ENCODE measurements at places on chromosomes 12 and 14.

GRCh38 chr14:77088219-77088618, 9.8 kb upstream of the CIPC start:
- no peaks in the 10 kb centered on the region for H3K27me3 ChIP-seq
- H3K4me3 ChIP-seq = no peak overlapping the region
- no peak overlapping the region for H3K27ac ChIP-seq
- DNase-seq = no peak

- peaks cover 17% of the 10 kb centered on the region for H3K4me1 ChIP-seq
- H3K4me3 ChIP-seq = no peak overlapping the region
- no peak overlapping the region for H3K27ac ChIP-seq
- peak; percentile 36 for DNase-seq
Observed at GRCh38 chr12:52004042-52004648, 2.6 kb upstream of the TAMALIN start.

DNA sequence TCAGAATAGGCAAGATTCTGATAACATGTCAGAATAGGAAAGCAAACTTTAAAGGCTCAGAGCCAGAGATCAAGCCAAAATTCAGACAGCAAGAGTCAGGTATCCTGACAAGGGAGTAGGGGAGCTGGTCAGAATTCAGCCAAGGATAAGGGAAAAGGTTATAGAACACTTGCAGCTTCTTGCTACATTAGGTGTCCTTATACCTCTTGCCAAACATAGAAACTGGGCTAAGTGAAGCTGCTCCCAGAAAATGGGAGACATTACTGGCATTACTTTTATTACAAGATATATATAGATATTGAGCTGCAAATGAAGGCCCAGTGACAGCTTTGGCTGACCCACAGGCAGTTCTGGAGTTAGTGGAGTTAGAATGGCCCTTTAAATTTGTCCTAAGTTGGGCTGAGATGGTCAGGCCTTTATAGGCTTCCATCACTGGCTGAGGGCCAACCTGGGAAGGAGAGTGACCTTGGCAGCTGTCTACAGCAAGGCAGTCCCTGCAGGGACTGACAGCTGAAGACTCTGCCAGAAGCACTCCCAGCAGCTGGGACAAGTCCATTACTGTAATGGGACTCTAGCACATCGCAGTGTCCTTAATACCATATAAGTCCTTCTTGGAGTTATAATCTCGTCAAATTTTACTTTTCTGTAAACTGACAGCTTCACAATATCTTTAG, 83.0 kb downstream of the LRRC9 start:
- H3K36me3 ChIP-seq = no peaks in the 10 kb centered on the region
- no peak for DNase-seq
- H3K27me3 ChIP-seq = peaks cover 3% of the 10 kb centered on the region
- no peaks in the 10 kb centered on the region for H3K4me1 ChIP-seq

DNA sequence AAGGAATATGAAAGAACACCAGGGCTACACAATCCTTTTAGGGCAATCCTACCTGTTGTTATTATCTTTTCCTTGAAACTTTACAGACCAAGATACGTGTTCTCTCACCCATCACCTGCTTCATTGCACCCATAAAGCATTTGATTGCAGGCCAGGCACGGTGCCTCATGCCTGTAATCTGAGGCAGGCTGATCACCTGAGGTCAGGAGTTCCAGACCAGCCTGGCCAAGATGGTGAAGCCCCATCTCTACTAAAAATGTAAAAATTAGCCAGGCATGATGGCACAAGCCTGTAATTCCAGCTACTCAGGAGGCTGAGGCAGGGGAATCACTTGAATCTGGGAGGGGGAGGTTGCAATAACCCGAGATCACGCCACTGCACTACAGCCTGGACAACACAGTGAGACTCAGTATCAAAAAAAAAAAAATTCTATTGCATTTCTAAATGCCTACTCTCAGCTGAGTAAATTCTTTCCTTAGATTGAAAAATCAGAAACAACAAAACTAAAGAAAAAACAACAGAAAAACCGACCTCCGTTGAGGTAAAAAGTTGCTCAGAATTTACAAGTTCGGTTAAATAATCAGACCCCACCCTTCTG, 183.7 kb upstream of the TMEM132C start:
- no peaks in the 10 kb centered on the region for H3K27me3 ChIP-seq
- H3K36me3 ChIP-seq = no peaks in the 10 kb centered on the region
- H3K4me3 ChIP-seq = no peak overlapping the region
- no peak overlapping the region for H3K27ac ChIP-seq
- DNase-seq = peak; percentile 13

GRCh38 chr14:98259881-98260280, 1012.1 kb downstream of the BCL11B start:
- DNase-seq = no peak
- no peak overlapping the region for H3K4me3 ChIP-seq
- no peaks in the 10 kb centered on the region for H3K27me3 ChIP-seq
- H3K27ac ChIP-seq = no peak overlapping the region
- H3K4me1 ChIP-seq = no peaks in the 10 kb centered on the region

GRCh38 chr14:70821584-70822529, 12.5 kb upstream of the MAP3K9 start:
- H3K4me1 ChIP-seq = peaks cover 12% of the 10 kb centered on the region
- H3K27me3 ChIP-seq = peaks cover 9% of the 10 kb centered on the region

- no peak overlapping the region for H3K4me3 ChIP-seq
- DNase-seq = no peak
- no peaks in the 10 kb centered on the region for H3K27me3 ChIP-seq
- H3K4me1 ChIP-seq = no peaks in the 10 kb centered on the region
- no peak overlapping the region for H3K27ac ChIP-seq
- H3K36me3 ChIP-seq = no peaks in the 10 kb centered on the region
Observed at GRCh38 chr14:52602131-52602530, 49.5 kb downstream of the GPR137C start.

DNA sequence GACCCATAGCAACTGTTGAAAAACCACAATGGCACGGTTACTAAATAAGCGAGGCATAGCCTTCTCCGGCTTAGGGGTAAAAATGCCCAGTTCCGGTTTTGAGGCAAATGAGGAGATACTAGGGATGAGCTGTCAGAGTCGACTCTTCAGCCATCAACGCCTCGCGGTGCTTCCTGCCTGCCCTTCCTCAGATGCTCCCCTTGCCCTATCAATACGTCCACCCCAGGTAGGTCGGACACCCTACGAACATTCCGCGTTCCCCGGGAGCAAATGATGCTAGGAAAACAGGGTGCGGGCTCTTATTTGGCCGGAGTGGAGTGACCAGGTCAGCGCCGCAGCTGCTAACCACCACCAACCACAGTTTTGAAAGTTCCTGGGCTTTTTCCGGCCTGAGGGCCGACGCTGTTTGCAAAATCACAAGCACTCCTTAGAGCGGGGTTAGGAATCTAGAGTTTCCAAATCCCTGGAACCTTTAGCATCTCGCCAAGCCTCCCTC, 1.2 kb downstream of the SRSF9 start:
- H3K27ac ChIP-seq = peak overlapping the region; percentile 86
- H3K4me3 ChIP-seq = peak overlapping the region; percentile 94
- H3K36me3 ChIP-seq = peaks cover 24% of the 10 kb centered on the region
- peaks cover 31% of the 10 kb centered on the region for H3K4me1 ChIP-seq
- H3K27me3 ChIP-seq = no peaks in the 10 kb centered on the region
- peak; percentile 49 for DNase-seq

GRCh38 chr12:32568228-32568627, 110.9 kb upstream of the DNM1L start:
- DNase-seq = no peak
- H3K36me3 ChIP-seq = no peaks in the 10 kb centered on the region
- H3K27me3 ChIP-seq = no peaks in the 10 kb centered on the region
- H3K27ac ChIP-seq = no peak overlapping the region
- H3K4me3 ChIP-seq = no peak overlapping the region

DNA sequence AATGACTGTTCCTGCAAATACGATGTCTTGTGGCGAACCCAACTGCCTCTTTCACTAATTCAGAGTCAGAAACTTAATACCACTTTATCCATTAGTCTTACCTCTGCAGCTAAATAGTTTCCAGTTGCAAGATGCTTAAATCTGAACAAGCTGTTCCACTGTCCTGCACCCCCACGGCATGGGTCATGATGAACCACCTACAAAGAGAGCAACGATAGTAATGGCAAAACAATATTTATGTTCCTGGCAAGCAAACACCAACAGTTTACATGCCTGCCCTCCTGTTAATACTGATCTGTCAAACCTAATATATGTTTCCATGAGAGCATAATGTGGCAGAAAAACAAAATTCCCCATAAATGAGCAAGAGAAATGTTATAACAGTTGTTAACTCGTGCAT, 121.9 kb downstream of the ITPR2 start:
- H3K27ac ChIP-seq = no peak overlapping the region
- no peak overlapping the region for H3K4me3 ChIP-seq
- no peaks in the 10 kb centered on the region for H3K4me1 ChIP-seq
- no peak for DNase-seq
- no peaks in the 10 kb centered on the region for H3K27me3 ChIP-seq
- H3K36me3 ChIP-seq = peaks cover 24% of the 10 kb centered on the region

DNA sequence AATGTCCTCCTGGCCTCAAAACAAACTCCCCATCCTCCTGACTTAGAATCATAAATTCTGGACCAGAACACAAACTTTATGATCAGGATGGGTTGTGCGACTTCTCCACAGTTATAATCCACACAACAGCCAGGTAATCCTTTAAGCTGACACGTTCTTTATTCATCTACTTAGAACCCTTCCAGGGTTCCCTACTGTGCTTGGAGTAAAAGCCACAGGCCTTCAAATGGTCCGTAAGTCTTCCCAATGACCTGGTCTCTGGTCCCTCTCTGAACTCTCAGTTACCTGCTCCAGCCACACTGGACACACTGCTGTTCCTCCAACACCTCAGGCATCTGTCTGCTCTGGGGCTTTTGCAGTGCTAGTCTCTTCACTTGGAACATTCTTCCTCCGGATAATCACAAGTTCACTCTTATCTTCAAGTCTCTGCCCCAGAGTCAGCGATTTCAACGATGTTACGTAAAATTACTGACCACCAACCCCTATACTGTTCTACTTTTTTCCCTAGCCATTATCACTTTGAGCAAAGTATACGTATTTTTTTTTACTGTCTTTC, 1.7 kb upstream of the RNASE7 start:
- no peaks in the 10 kb centered on the region for H3K36me3 ChIP-seq
- no peak overlapping the region for H3K4me3 ChIP-seq
- DNase-seq = no peak
- H3K27me3 ChIP-seq = no peaks in the 10 kb centered on the region
- H3K27ac ChIP-seq = no peak overlapping the region

GRCh38 chr14:55699131-55700057, 119.4 kb downstream of the KTN1 start:
- no peak for DNase-seq
- H3K27ac ChIP-seq = no peak overlapping the region
- H3K36me3 ChIP-seq = peaks cover 5% of the 10 kb centered on the region

GRCh38 chr12:121916719-121917118, 1.7 kb upstream of the CFAP251 start:
- peaks cover 20% of the 10 kb centered on the region for H3K4me1 ChIP-seq
- no peaks in the 10 kb centered on the region for H3K27me3 ChIP-seq
- DNase-seq = no peak

All from activated CD4-positive, alpha-beta memory T cell treated with anti-CD3 and anti-CD28 coated beads for 36 hours (primary cell).